CD4-positive, alpha-beta T cell treated with Interleukin-15 for 1 hour (primary cell): ENCODE measurements at places on chromosomes 1 and 21.

GRCh38 chr1:172882385-172882784, 168.4 kb downstream of the TNFSF18 start:
- no peak for DNase-seq

- DNase-seq: no peak
Measured at GRCh38 chr1:235734335-235734734, 84.8 kb upstream of the GNG4 start.

- no peak for DNase-seq
Measured at GRCh38 chr1:67647814-67648358, 37.1 kb upstream of the GADD45A start.

GRCh38 chr21:41775149-41775472, 8.3 kb upstream of the RIPK4 start:
- DNase-seq: no peak

- no peak for DNase-seq
Measured at GRCh38 chr1:23868557-23869016, 497 bp upstream of the FUCA1 start.
